MG63 (cell line): ENCODE measurements at places on chromosomes 5 and 9.

DNA sequence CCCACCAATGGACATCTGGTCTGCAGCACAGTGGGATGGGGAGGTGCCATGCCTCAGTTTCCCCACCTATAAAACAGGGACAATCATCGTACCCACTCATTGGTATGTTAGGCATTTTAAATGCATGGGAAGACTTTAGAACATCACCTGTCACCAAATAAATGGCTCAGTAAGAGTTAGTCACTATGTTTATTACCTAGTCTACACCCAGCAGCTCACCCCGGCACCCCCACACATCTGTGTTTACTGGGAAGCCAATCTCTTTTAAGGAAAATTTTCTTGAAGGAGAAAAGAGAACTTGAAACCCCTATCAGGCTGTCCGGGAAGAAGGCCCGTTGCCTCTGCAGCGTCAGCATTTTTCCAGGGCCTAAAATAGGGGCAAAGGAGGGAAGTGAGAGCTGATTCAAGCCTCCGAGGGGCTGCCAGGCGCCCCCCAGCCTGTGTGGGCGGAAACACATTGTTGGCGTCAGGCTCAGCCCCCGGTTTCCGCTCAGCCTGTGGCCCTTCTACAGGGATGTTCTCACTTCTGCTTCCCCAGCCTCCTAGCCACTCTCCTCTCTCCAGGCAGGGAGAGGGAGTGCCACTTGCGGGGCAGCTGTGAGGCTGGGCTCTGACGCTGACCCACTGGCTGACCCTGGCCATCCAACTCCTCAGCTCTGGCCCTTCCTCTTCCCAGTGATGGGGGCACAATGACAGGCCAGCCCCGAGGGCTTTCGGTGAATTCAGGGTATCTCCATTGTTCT, 4.6 kb downstream of the CSF1R start:
- DNase-seq: no peak

GRCh38 chr5:98308231-98308630, 465.2 kb upstream of the RGMB start:
- no peak for DNase-seq

DNA sequence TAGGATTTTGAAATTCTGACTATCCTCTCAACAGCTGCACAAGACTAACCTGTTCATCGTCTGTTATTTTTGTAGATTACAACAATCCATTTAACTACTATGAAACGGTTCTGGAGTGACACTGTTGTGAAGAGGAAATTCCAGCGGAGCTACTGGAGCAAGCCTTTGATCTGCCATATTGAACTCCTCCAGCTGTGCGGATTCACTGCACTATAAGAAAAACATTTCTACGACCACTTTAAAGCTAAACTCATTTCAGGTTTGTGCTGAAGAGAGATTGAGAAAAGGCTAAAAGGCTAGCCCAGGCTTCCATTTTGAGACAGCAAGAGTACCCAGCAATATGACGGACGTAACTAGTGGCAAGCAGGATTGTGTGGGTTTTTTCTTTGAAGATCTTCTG, 104.9 kb upstream of the ANKH start:
- DNase-seq: no peak

GRCh38 chr9:137227054-137227852, at the start of gene RNF224:
Gene RNF224, plus strand, starts transcription at chr9:137227502. Its CDS starts 834 bp downstream, at chr9:137228336.
- DNase-seq: peak; percentile 70

- DNase-seq: peak; percentile 50
These were observed 68.4 kb downstream of the ANXA1 start for GRCh38 chr9:73219985-73220626.

GRCh38 chr9:113634596-113635515, 171.3 kb downstream of the RGS3 start:
- no peak for DNase-seq
